ENCODE measurements at places on chromosomes 7 and 10.

- no peak overlapping the region for H3K4me3 ChIP-seq
- H3K27me3 ChIP-seq, result no peaks in the 10 kb centered on the region
- peaks cover 25% of the 10 kb centered on the region for H3K4me1 ChIP-seq
- H3K27ac ChIP-seq, result no peak overlapping the region
- no peaks in the 10 kb centered on the region for H3K36me3 ChIP-seq
- no peak for DNase-seq
These were observed 17.2 kb downstream of the SGPL1 start for GRCh38 chr10:70832852-70833528.

- no peak overlapping the region for H3K4me3 ChIP-seq
- no peaks in the 10 kb centered on the region for H3K27me3 ChIP-seq
- no peak for DNase-seq
- H3K4me1 ChIP-seq, result peaks cover 15% of the 10 kb centered on the region
- no peak overlapping the region for H3K27ac ChIP-seq
These were observed 4.7 kb downstream of the DNAH11 start for GRCh38 chr7:21547501-21547900.

DNA sequence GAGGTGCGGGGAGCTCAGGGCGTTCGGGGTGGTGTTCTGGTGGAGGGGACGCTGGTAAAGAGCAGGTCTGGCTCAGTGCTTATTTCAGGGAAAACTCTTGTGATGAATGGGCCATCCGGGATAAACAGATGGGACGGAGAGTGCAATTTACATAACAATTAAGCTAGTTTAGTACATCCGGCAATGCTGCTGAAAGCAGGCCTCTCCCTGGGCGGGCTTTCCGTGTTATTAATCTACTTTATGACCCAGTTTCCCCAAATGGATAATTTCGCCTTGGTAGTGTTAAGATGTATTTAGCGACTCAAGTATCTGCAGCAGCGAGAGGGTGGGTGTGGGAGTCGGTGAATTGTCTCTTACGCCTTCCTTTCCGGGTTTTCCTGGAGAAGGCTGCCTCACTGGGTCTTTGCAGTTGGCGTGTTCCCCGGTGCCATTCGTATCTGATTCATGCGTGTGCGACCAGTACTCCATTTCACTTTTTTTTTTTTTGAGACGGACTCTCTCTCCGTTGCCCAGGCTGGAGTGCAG is 25.2 kb downstream of the FOXK1 start:
- H3K27ac ChIP-seq, result no peak overlapping the region
- no peak overlapping the region for H3K4me3 ChIP-seq
- peaks cover 16% of the 10 kb centered on the region for H3K4me1 ChIP-seq
- DNase-seq, result no peak
- H3K36me3 ChIP-seq, result no peaks in the 10 kb centered on the region
- H3K27me3 ChIP-seq, result no peaks in the 10 kb centered on the region

- no peaks in the 10 kb centered on the region for H3K27me3 ChIP-seq
- peaks cover 6% of the 10 kb centered on the region for H3K4me1 ChIP-seq
- H3K4me3 ChIP-seq, result no peak overlapping the region
These were observed 54.2 kb upstream of the INPP5A start for GRCh38 chr10:132483394-132483793.

DNA sequence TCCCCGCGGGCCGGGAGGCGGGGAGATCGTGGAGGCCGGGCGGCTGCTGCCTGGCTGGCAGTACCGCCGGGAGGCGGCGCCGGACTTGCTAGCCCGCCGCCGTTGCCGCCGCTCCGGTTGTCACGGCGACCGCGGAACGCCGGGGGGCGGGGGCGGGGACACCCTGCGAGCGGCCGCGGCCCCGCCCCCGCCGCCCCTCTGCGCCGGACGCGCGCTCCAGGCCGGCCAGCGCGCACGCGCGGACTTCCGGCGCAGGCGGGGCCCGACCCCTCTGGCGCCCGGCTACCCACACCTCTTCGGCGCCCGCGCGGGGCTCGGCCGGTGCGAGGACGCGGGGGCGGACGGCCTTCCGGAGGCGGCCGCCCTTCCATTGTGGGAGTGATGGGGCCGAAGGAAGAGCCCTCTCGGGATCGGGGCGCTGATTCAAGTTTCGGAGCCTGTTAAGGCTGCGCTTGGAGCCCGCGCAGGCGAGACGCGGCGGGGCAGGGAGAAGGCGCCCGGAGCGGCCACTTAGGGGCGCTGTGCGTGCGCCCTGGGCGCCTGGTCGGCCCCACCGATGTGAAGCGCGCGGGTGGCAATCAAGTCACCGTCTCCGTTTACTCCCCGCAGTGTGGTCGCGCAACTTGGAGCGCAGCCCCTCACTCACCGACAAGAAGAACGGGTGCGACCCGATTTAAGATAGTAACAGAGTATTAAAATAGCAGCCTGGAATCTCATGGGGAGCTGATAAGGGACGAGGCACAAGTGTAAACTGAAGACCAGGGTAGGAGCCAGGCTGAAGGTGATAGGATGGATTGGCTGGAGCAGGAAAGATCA is 449 bp upstream of the DPY19L1 start:
- H3K4me3 ChIP-seq, result no peak overlapping the region
- no peaks in the 10 kb centered on the region for H3K27me3 ChIP-seq
- DNase-seq, result peak; percentile 97
- H3K4me1 ChIP-seq, result peaks cover 22% of the 10 kb centered on the region

DNA sequence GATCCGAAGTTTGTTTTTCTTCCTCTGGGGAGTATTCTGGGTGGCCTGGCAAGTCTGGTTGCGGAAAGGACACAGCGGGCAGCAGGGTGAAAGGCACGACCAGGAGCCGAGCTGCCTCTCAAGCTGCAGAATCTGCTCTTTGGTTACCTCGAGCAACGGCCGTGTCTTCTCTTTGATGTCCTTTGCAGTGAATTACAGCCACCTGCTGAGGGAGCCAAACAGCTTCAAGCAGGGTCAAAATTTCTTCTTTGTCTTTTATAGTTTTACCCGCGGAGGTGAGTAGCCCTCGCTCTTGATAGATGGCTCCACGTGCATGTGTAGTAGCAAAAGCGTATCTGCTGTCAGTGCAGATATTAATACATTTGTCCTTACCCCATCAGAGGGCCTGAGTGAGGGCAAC is 177.3 kb upstream of the MBL2 start:
- H3K36me3 ChIP-seq, result no peaks in the 10 kb centered on the region
- H3K4me3 ChIP-seq, result no peak overlapping the region
- no peaks in the 10 kb centered on the region for H3K4me1 ChIP-seq
- DNase-seq, result no peak
- no peak overlapping the region for H3K27ac ChIP-seq

GRCh38 chr7:95511716-95512260 is 26.0 kb downstream of the ASB4 start:
- H3K4me1 ChIP-seq, result no peaks in the 10 kb centered on the region
- no peaks in the 10 kb centered on the region for H3K27me3 ChIP-seq
- no peak overlapping the region for H3K4me3 ChIP-seq
- DNase-seq, result peak; percentile 80

DNA sequence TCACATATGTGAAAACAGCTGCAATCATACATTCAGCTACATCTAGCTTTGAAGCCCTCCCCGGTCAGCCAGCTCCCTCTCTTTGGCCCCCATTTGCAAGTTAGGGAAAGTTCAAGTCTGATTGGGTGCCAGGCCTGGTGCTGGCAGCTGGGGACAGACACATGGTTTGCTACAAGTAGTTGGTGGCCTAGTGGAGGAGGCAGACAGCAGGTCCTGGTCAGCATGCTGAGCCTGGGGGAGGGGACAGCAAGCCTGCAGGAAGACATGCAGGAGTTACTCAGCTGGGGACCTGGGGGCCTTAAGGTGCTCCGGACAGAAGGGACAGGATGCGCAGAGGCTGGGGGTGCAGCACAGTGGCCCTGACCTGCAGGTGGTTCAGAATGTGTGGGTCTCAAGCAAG is 956.9 kb upstream of the ZNF722 start:
- no peak overlapping the region for H3K4me3 ChIP-seq
- no peaks in the 10 kb centered on the region for H3K27me3 ChIP-seq
- H3K36me3 ChIP-seq, result no peaks in the 10 kb centered on the region
- no peaks in the 10 kb centered on the region for H3K4me1 ChIP-seq

GRCh38 chr7:82388138-82388537 is 55.4 kb downstream of the CACNA2D1 start:
- H3K27ac ChIP-seq, result no peak overlapping the region
- H3K27me3 ChIP-seq, result no peaks in the 10 kb centered on the region
- H3K4me1 ChIP-seq, result no peaks in the 10 kb centered on the region
- H3K36me3 ChIP-seq, result no peaks in the 10 kb centered on the region
- H3K4me3 ChIP-seq, result no peak overlapping the region
- DNase-seq, result no peak

GRCh38 chr10:26804418-26805393 is 56.1 kb downstream of the ABI1 start:
- H3K27me3 ChIP-seq, result no peaks in the 10 kb centered on the region
- no peak for DNase-seq
- H3K27ac ChIP-seq, result no peak overlapping the region
- no peak overlapping the region for H3K4me3 ChIP-seq

- no peak for DNase-seq
- H3K4me3 ChIP-seq, result no peak overlapping the region
- no peak overlapping the region for H3K27ac ChIP-seq
- H3K4me1 ChIP-seq, result peaks cover 5% of the 10 kb centered on the region
- peaks cover 6% of the 10 kb centered on the region for H3K27me3 ChIP-seq
These were observed 2.6 kb downstream of the CAMK2B start for GRCh38 chr7:44322631-44323363.

- H3K27ac ChIP-seq, result no peak overlapping the region
- H3K4me1 ChIP-seq, result no peaks in the 10 kb centered on the region
- no peaks in the 10 kb centered on the region for H3K27me3 ChIP-seq
- no peaks in the 10 kb centered on the region for H3K36me3 ChIP-seq
- DNase-seq, result no peak
- H3K4me3 ChIP-seq, result no peak overlapping the region
These were observed 224.7 kb downstream of the DNAJB6 start for GRCh38 chr7:157561523-157561785.

DNA sequence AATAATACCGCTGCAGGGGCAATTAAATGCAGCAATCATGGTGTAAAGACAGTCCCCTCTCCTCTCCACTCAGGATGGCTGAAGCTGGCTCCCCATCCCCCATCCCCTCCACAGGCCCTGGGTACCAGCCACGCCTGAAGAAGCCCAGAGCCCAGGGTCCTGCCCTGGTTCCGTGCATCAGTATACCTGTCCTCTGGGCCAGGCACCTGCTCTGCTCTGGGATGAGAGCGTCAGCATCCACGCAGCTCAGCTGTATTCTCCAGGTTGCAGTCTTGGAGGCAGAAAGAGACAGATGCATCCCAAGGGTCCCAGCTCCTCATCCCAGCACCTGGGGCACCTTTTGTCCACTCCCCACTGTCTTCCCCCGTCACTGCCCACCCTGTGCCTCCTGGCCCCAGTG is 233.8 kb downstream of the TCERG1L start:
- no peak overlapping the region for H3K27ac ChIP-seq
- peaks cover 6% of the 10 kb centered on the region for H3K4me1 ChIP-seq
- no peaks in the 10 kb centered on the region for H3K36me3 ChIP-seq
- no peak overlapping the region for H3K4me3 ChIP-seq
- H3K27me3 ChIP-seq, result no peaks in the 10 kb centered on the region

- no peaks in the 10 kb centered on the region for H3K4me1 ChIP-seq
- no peaks in the 10 kb centered on the region for H3K36me3 ChIP-seq
- no peak overlapping the region for H3K4me3 ChIP-seq
- H3K27me3 ChIP-seq, result no peaks in the 10 kb centered on the region
- no peak for DNase-seq
- no peak overlapping the region for H3K27ac ChIP-seq
These were observed 95.6 kb downstream of the GPR26 start for GRCh38 chr10:123761666-123762230.

DNA sequence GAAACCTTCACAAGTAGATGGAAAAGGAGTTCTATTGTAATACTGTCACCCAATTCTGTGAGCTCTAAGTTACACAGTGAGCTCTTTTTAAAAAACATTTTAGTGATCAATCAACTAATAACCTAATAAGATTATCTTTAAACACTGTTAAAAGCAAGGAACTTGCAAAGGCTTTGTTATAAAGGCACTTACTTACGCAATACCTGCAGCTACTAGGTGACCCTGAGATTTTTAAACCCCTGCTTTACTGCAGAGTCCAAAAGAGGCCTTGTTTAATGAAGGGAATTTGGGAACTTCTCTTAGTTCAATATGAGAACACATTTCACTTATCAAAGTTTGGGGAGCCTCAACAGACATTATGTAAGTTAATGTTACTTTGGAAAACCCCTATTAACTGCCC is 53.3 kb downstream of the P4HA1 start:
- no peak overlapping the region for H3K27ac ChIP-seq
- no peak for DNase-seq
- H3K4me1 ChIP-seq, result peaks cover 12% of the 10 kb centered on the region
- H3K36me3 ChIP-seq, result peaks cover 4% of the 10 kb centered on the region
- no peaks in the 10 kb centered on the region for H3K27me3 ChIP-seq

- H3K36me3 ChIP-seq, result no peaks in the 10 kb centered on the region
- no peak overlapping the region for H3K4me3 ChIP-seq
- H3K27me3 ChIP-seq, result no peaks in the 10 kb centered on the region
- DNase-seq, result no peak
- H3K27ac ChIP-seq, result no peak overlapping the region
These were observed 158.3 kb downstream of the TCF7L2 start for GRCh38 chr10:113108194-113108835.

DNA sequence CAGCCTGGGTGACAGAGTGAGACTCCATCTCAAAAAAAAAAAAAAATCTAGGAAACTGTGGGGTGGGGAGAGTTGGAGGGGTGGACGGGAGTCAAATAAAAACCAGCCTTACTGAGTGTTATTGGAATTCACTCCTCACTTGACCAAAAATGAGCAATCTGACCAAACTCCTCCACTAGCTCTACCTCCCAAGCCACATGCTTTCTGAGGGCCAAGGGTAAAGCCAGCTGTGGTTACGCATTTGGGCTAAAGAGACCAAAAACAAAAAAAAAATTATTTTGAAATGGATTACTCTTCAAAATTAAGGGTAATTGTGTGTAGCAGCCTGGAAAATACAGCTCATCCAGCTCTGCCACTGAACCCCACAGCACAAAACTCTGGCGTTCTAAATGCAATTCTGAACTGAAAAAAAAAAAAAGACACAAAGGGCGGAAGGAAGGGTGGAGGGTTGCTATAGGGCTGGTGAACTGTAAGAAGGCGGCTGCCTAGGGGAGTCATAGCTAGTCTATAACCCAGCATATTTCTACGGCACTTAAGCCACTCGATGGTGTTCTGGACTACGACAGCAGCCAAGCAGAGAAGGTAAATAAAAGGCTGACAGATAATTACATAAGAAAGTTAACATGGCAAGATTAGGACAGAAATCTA is 7.8 kb downstream of the ELMO1 start:
- no peak overlapping the region for H3K4me3 ChIP-seq
- DNase-seq, result no peak
- H3K27ac ChIP-seq, result no peak overlapping the region
- no peaks in the 10 kb centered on the region for H3K36me3 ChIP-seq
- no peaks in the 10 kb centered on the region for H3K27me3 ChIP-seq

GRCh38 chr7:101018271-101019167 is 1.4 kb upstream of the MUC17 start:
- peaks cover 4% of the 10 kb centered on the region for H3K4me1 ChIP-seq
- H3K27me3 ChIP-seq, result peaks cover 4% of the 10 kb centered on the region
- H3K27ac ChIP-seq, result no peak overlapping the region

GRCh38 chr10:116274064-116274904 is 1.3 kb upstream of the GFRA1 start:
- H3K36me3 ChIP-seq, result no peaks in the 10 kb centered on the region
- H3K27me3 ChIP-seq, result no peaks in the 10 kb centered on the region
- H3K4me1 ChIP-seq, result peaks cover 41% of the 10 kb centered on the region
- no peak overlapping the region for H3K4me3 ChIP-seq
